ENCODE measurements at places on chromosomes 4 and X. TPM values are rescaled to one million over a fixed set of nuclear protein-coding genes. Genes with fewer than 3 reads are reported as not detected.

DNA sequence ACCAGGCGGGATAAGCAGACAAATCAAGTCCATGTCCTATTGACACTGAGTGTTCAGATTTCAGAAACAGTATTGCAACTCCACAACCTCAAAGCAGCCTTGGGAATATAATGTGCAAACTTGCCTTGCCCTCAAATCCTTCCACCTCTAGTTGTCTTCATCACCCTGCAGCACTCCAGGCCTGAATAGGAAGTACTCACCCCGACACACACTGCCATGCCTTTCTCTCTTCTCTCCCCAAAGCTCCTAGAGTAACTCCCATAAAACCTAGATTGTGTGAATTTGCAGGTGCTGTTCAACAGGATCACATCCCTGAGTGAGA, 19.6 kb downstream of the ACSL1 start:
- H3K4me3 ChIP-seq, result peak overlapping the region; percentile 71
- no peaks in the 10 kb centered on the region for H3K27me3 ChIP-seq
- DNase-seq, result no peak
- peaks cover 73% of the 10 kb centered on the region for H3K4me1 ChIP-seq
- H3K36me3 ChIP-seq, result peaks cover 5% of the 10 kb centered on the region

- no peak overlapping the region for H3K4me3 ChIP-seq
- no peak overlapping the region for H3K27ac ChIP-seq
- H3K4me1 ChIP-seq, result no peaks in the 10 kb centered on the region
- no peaks in the 10 kb centered on the region for H3K36me3 ChIP-seq
- DNase-seq, result no peak
- H3K27me3 ChIP-seq, result peaks cover 22% of the 10 kb centered on the region
Observed at GRCh38 chrX:39260965-39261364, 459.7 kb downstream of the MID1IP1 start.

- peaks cover 3% of the 10 kb centered on the region for H3K27me3 ChIP-seq
- no peak overlapping the region for H3K27ac ChIP-seq
- no peak overlapping the region for H3K4me3 ChIP-seq
- DNase-seq, result no peak
Observed at GRCh38 chrX:16207634-16208033, 40.4 kb downstream of the MAGEB17 start.

PDE6B gene
- total RNA-seq, result 0.30 TPM

DNA sequence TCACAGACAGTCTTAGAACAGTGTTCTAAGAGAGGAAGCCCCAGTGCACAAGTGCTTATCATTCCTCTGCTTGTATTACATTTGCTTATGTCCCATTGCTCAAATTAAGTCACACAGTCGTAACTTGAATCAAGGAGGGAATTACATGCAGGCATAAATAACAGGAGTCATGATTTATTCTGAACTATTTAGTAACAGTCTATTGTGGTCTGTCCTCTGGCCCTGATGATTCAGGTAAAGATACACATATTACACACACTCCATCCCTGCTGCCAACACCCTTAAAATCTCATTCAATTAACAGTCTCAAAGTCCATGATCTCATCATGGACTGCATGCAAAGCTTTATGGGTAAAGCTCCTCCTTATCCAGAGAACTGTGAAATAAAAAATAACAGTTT, 60.1 kb downstream of the GRIA2 start:
- no peaks in the 10 kb centered on the region for H3K4me1 ChIP-seq
- no peaks in the 10 kb centered on the region for H3K27me3 ChIP-seq
- H3K27ac ChIP-seq, result no peak overlapping the region
- H3K4me3 ChIP-seq, result no peak overlapping the region

GRCh38 chr4:7189475-7190277, 2.7 kb upstream of the SORCS2 start:
- H3K27ac ChIP-seq, result no peak overlapping the region
- H3K36me3 ChIP-seq, result no peaks in the 10 kb centered on the region
- H3K4me3 ChIP-seq, result no peak overlapping the region
- DNase-seq, result no peak
- H3K4me1 ChIP-seq, result no peaks in the 10 kb centered on the region

DNA sequence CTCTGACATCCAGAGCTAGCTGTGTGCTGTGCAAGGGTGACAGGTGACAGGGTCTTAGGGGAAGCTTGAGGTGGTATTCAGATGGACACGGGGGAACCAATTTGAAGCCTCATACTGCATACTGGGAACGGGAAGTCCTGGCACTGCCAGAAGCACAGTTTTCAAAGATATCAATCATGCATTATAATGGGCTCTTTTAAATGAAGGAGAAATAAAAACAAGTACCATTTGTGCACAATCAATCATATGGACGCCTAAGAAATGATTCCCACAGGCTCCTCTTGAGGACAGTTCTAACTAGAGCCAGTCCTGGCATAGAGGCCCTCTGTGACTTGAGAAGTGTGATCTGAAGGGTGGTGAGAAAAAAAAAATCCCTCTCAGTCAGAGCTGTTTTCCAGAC, 50.9 kb downstream of the TSC22D3 start:
- H3K4me1 ChIP-seq, result peaks cover 55% of the 10 kb centered on the region
- DNase-seq, result no peak
- peak overlapping the region; percentile 81 for H3K27ac ChIP-seq
- no peaks in the 10 kb centered on the region for H3K36me3 ChIP-seq
- no peaks in the 10 kb centered on the region for H3K27me3 ChIP-seq
- no peak overlapping the region for H3K4me3 ChIP-seq

GRCh38 chr4:148004228-148004857, 272.5 kb downstream of the ARHGAP10 start:
- H3K27ac ChIP-seq, result peak overlapping the region; percentile 84
- H3K4me3 ChIP-seq, result no peak overlapping the region
- peaks cover 49% of the 10 kb centered on the region for H3K4me1 ChIP-seq
- H3K27me3 ChIP-seq, result no peaks in the 10 kb centered on the region
- no peaks in the 10 kb centered on the region for H3K36me3 ChIP-seq

DNA sequence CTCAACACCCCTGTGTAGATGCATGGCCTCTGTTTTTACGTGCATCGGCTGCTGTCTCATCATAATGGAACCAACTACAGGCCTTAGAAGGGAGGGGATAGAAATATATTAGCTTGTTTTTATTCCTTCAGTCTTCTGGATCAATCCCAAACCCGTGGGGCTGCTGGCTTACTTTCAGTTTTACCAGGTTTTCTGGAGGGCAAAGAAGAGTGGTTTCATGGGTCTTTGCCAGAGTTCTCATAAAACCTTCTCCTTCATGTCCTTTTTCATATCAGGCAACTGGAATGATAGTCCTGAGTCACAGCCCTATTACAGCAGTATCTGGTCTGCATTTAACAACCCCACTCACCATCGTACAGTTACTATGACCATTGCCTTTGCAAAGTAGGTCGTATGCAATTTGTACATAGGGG, 34.6 kb downstream of the PPP2R2C start:
- no peaks in the 10 kb centered on the region for H3K36me3 ChIP-seq
- no peaks in the 10 kb centered on the region for H3K27me3 ChIP-seq
- H3K4me1 ChIP-seq, result no peaks in the 10 kb centered on the region
- no peak for DNase-seq
- H3K27ac ChIP-seq, result no peak overlapping the region
